Endothelial cell of umbilical vein (primary cell): ENCODE measurements at places on chromosomes 3 and 15. TPM values are rescaled to one million over a fixed set of nuclear protein-coding genes. Genes with fewer than 3 reads are reported as not detected.

The CLRN1 gene
- total RNA-seq, result not detected in 2 replicates

The ZNF860 gene
- total RNA-seq, result 0.73 and 1.0 TPM in 2 replicates

DNA sequence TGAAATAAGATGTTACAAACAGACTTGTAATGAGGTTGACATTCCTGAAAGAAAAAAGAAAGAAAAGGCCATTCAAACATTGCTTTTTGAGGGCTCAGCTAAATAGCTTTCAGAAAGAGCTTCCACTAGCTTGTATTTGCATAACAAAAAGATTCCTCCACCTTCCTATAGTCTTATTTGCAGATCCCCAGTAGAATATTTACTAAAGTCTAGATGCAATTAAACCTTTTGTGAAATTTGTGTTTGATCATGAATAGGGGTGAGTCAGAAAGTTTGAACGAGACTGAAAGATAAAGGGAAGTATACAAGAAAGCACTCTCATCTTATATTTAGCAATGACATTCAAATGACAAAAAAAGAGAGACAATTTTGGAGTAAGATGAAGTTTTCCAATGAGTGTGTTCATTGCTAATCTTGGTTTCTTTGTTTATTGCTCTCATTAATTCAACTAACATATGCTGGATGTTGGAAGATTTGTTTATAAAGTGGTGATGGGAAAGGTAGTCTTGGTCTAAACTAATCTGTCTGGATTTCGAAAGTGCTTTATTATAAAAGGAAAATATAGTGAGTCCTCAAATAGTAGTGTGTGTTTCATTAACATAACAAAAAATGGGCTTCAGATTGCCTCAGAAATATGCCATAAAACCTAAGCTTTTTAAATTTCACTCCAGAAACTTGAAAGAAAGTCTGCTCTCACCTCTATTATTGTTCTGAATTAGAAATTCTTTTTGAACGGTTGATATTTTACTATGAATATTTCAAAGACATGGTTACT, 9.1 kb upstream of the CADPS start:
- DNase-seq, result no peak

GRCh38 chr3:197541756-197542539, 13.8 kb downstream of the BDH1 start:
- DNase-seq, result peak; percentile 43

DNA sequence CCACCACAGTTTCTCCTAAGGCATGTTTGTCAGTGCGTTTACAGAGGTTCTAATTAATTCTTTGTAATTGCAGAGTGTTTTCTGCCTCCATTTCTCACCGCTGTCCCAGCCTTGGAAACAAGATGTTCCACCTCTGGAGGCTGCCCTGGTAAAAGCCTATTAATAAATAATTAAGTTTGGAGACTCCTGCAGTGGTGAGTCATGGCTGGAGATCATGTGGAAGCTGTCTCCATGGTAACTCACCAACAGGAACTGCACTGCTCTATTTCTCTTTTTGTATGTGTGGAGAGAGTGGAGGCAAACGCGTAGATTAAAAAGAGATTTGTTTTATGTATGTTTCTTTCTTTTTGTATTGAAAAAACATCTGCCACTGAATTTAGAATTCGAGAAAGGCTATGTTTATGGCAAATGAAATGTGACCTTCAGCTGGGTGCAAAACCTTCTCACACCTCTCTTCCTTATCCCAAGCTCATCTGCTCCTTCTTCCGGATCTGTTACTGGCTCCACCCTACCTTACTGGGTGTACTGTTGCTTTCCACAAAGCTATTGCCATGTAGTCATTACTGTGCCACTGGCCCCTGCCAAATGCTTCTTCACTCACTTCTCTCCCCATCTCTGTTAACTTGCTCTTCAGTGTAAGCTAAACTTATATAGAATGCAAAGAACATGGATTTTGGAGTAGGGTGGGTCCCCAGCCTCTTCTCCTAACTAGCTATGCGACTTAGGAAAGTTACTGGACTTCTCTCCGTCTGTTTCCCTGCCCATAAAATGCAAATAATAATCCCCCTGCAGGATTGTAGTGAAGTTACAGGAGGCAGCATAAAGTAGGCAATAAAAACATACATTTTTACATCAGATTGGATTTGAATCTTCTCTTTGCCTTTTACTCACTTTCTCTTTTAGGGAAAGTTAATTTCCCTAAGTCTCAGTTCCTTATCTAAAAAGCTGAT, 778.5 kb downstream of the NTRK3 start:
- DNase-seq, result no peak

The IMPG2 gene
- 0.71 and 0.76 TPM in 2 replicates for total RNA-seq

- DNase-seq, result no peak
These were observed 60.9 kb upstream of the ITGA11 start for GRCh38 chr15:68492855-68493254.

DNA sequence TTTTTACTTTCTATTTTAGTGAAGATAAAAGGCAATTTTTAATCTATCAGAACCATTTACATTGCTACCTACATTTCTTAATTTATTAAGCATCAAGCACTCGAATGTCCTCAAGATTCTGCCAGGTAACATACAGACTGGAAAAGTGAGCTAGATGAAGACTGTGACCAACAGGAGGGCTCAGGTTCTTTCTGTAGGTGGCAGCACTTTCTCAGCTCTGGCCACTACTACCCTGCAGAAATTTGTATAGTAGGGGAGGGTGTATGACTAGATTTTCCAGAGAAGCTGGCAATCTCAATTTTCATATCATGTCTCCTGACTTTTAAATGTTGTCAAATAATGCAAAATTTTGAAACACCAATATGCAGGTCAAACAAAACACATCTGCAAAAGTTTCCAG, 165.0 kb upstream of the SUCLG2 start:
- no peak for DNase-seq

GRCh38 chr15:98154863-98155262, 194.4 kb downstream of the ARRDC4 start:
- no peak for DNase-seq

DNA sequence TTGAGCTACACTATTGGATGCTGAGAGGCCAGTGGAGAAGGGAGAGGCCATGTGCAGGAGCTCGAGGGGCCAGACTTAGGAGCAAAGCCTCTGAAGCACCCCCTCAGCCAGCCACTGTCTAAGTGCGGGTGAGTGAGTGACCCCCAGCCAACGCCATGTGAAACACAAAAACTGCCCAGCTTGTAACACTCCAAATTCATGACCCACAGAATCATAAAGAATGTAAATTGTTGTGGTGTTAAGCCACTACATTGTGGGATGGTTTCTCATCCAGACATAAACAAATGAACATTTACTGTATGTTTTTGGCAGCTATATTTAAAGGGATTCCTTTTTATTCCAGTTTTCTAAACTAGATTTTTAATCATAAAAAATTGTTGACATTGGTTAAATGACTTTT, 27.2 kb upstream of the TMEM158 start:
- DNase-seq, result no peak

The DNAJA4 gene
- total RNA-seq, result 20.2 and 21.3 TPM in 2 replicates

DNA sequence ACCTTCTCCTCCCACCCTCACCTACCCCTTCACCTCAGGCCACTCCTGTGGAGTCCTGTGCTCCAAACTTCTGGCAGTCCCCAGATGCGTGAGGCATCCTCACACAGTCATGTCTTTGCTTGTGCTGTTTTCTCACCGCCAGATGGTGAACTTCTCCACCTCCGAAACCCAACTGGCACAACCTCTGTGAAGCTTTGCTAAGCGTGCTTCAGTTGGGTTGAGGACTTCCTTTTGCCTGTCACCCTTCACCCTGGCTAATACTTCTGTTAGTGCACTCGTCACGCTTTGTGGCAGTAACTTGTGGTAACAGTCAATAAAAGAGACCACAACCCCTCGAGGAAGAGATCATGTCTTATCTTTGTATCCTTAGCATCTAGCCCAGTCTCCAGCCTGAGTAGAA, 42.0 kb upstream of the SKOR1 start:
- DNase-seq, result no peak

DNA sequence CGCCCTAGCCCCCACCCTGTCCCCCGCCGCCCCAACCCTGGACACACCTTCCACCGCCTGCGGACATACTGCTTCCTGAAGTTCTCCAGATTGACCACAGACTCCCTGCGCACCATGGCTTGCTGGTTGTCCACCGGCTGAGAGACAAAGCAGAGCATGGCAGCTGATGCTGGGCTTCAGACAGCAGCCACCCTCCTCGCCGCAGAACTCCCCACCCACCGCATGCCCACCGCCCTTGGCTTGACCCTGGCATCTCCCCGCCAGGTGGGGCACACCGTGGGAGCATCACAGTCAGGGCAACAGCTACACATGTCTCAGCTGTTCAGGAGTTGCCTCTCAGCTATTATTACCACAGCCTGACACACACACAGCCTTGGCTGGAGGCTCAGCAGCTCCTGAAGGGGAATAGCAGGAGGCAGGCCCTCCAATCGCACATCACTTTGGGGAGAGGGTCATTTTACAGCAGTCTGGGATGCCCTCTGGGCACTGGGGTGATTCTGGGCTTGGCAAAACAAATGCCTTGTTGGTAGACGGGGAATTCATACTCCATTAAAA, 78.4 kb upstream of the HERC1 start:
- DNase-seq, result no peak

- no peak for DNase-seq
These were observed 24.2 kb upstream of the TM4SF4 start for GRCh38 chr3:149450281-149450680.

The CAPN3 gene
- total RNA-seq, result 0.51 and 2.2 TPM in 2 replicates

DNA sequence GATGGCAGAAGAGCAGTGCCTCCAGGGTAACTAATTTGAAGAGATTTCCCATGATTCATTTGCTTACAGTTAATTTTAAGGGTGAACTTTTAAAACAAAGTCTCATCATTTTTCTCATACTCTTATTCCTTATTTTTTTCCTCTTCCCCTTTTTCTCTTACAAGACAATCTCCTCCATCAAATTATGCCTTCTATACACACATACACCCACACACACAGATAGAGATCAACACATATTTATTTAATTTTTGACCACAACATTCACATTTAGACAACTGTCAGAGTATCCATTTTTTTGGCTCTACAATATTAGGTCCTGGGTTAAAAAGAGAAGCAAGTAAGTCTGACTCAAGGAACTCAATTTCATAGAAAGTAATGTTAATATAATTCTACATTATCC, 37.6 kb downstream of the AAGAB start:
- DNase-seq, result no peak

GRCh38 chr3:184884359-184885017, 72.5 kb downstream of the VPS8 start:
- no peak for DNase-seq

- no peak for DNase-seq
These were observed 26.3 kb downstream of the B3GNT5 start for GRCh38 chr3:183279371-183279770.

DNA sequence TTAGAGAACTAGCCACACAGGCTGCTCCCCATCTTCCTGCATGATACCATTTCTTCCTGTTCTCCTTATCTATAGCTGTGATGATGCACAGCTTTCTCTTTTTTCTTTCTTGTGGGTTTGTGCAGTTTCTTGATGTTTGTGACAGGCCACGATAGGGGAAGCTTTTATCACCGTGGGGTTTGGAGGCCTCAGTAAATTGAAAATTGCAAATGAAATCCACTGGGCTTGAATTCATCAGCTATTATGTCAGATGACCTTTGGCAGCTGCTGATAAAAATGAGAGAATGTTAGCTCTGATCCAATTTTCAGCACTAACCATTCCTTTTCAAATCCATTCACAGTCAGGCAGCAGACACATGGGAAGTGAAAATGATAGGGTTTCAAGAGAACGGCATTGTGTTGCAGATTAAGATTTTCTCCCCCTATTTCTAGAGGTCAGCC, 176.9 kb upstream of the SOX2 start:
- no peak for DNase-seq

GRCh38 chr3:8319935-8320634, 181.5 kb upstream of the LMCD1 start:
- DNase-seq, result peak; percentile 31

The AGTR1 gene
- not detected in 2 replicates for total RNA-seq

DNA sequence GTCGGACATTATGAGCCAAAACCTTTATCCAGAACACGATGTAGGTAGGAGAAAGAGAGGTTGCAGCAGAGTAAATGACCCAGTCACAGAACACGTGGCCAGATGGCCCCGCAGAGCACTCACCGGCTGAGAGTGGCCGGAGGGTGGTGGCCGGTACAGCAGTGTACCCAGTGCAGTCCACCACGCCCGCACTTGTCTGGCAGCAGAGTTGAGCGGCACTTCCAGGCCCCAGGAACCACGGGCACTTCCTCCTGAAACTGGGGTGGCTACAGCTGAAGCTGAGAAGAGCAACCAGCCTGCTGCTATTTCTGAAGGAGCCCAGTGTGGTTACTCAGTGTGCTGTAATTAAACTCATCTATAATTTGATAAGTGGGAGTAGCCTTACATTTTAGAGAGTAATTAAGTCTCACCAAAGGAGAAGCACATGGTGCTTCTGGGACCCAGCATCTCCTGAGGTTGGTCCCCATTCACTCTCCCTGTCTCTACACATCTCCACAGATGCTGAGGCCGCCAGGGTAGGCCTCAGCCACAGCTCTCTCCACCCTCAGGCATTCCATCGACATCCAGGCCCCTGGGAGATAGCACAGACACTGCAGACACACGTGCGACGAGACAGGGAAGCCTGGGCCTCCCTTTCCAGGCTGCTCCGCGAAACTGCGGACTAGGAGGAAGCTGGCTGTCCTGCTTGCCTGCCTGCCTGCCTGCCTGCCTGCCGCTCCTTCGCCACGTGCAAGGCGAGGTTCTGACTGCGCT, 49.8 kb downstream of the BDH1 start:
- DNase-seq, result no peak

The IVD gene
- total RNA-seq, result 62.5 and 64.3 TPM in 2 replicates

DNA sequence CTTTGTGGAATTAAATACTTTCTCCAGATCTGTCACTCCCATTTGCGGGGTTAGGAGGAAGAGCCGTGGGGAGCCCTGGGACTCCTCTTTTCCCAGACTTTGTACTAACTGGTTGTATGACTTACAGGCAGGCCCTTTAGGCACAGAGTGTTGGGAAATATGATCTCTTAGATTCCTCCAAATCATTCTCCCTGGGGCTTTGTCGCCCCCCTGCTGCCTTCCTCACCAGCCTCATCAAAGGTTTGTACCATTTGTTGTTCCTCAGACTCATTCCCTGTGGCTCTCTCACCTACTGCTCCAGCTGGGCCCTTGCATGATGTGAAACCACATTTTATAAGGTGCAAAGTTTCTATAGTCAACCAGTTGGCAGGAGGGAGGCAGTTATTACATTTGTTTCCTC, 56.4 kb downstream of the CRYGS start:
- no peak for DNase-seq

DNA sequence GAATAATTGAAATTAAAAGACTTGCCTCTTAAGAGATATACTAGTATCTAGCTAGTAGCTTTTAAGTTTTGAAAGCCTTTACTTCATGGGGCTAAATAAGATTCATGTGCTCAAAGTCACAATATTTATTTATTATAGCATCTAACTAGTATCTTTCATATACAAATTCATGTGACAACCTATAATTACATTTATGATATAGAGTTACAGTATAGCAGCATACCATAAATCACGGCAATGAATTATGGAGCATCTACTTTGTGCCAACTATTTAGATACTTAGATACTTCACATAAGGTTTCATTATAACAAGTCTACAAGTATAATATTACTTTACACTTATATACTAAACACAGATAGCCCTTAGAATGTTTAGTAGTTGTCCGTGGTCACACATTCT, 229.4 kb downstream of the TPRG1 start:
- DNase-seq, result no peak

The PIF1 gene
- 45.4 and 52.7 TPM in 2 replicates for total RNA-seq
